Tongue (tissue), 3 donors: ENCODE measurements at places on chromosomes 11 and 22.

DNA sequence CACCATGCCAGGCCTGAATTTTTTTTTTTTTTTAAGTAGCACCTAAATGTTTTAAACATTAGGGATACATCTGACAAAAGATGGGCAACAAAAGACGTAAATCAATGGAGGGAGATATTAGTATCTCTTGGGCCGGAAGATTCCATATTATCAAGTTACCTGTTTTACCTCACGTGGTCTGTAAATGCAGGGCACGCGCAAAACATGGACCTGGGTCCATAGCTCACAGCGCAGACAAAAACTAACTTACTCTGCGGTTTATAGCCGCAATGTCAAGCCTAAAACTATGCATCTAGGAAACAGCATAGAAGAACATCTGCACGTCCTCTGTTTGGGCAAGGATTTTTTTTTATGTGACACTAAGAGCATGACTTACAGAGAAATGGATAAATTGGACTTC is 31.5 kb upstream of the PANX2 start:
- no peak for DNase-seq

- no peak for DNase-seq
Observed at GRCh38 chr11:86460461-86461385, 86.0 kb downstream of the CCDC81 start.

GRCh38 chr11:13016415-13016814 is 7.3 kb downstream of the RASSF10 start:
- no peak for DNase-seq

DNA sequence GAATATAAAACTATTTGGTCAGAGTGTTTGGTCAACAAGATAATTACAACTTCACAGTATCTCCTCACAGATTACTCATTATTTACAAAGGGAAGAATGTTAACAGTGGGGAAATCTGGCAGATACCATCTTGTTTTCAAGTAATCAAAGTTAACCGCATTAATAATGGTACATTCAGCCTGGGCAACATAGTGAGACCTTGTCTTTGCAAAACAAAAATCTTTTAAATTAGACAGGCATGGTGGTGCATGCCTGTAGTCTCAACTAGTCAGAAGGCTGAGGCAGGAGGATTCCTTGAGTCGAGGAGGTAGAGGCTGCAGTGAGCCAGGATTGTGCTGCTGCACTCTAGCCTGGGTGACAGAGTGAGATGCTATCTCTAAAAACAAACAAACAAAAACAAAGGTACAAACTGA is 78.5 kb downstream of the ACER3 start:
- DNase-seq, result no peak

GRCh38 chr11:39367534-39367933 is 2091.9 kb downstream of the LRRC4C start:
- no peak for DNase-seq

GRCh38 chr11:23406131-23406819 is 546.0 kb upstream of the CCDC179 start:
- no peak for DNase-seq
